Keratinocyte (primary cell): ENCODE measurements at places on chromosomes 1 and 21. TPM values are rescaled to one million over a fixed set of nuclear protein-coding genes. Genes with fewer than 3 reads are reported as not detected.

The NES gene
- 0.01 TPM in 2 of 3 replicates, not detected in the other for polyA plus RNA-seq

GRCh38 chr1:28782011-28782410 is 30.0 kb upstream of the OPRD1 start:
- DNase-seq: no peak

- DNase-seq: no peak
Measured at GRCh38 chr1:94611681-94612475, 70.3 kb upstream of the F3 start.

DNA sequence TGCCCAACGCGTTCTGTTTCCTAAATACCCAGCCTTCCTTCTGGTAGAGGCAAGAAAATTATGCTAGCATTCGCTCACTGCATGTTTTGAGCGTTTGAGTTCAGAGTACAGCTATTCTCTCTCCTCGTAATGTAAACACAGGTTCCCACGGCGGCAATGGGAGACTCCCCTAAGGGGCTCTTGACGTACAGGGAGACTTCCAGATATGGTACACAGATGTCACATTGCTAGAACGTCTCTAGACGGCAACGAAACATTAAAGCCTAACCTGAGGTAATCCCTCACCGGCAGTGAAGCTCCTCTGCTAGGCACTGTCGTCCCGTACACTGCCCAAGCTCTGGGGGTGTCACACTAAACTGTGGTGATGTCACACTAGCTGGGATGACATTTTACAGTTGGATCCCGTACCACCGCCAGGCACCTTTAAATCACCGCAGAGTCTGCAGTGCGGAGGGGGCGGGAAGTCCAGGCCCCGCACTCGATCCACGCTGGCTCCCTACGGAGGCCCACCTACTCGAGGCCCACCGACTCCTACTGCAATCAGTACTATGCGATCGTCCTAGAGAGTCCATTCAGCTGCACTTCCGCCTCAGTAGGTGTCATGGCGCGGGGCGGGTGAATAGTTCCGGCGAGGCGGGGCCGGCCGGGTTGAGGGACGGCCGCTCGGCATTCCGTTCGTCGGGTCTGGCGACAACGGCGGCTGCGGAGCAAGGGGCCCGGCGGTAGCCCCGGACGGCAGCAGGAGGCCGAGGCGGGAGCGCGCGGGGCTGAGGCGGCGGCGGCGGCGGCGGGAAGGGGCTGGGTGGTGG is at the start of gene HIPK1:
Gene HIPK1, plus strand, starts transcription at position 384 of the 809 bp plus-strand sequence.
- no peak for DNase-seq

The TEX38 gene
- polyA plus RNA-seq: not detected in 3 replicates

The SRGAP2 gene
- 11.2 to 12.7 TPM (median 12.5 TPM) in 3 replicates for polyA plus RNA-seq

The RAB25 gene
- 93.4 to 159 TPM (median 106 TPM) in 3 replicates for polyA plus RNA-seq

The SPRR2G gene
- 0.73 to 6.2 TPM (median 3.3 TPM) in 3 replicates for polyA plus RNA-seq

The ST6GALNAC5 gene
- polyA plus RNA-seq: 12.8 to 18.7 TPM (median 14.3 TPM) in 3 replicates

- peak; percentile 48 for DNase-seq
Measured at GRCh38 chr1:225919906-225920305, 4.1 kb downstream of the PYCR2 start.

DNA sequence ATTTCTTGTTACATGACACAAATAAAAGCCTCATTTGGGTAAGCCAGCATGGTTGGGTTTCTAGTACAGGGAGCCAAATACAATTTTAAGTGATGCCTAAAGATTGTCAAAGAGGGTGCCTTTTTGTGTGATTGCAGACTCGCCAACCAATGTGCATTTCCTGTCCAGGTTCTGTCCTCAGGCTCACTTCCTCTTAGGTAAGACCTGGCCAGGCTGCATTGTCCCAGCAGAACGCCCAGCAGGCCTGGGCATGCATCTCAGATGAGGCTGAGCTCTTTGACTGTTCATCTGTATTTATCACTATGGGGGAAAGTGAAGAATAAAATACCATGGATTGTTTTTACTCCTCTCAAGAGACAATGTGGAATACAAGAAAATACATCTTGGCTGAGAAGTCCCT is 49.7 kb downstream of the KCNC4 start:
- DNase-seq: no peak

The SLC2A5 gene
- 0.16 to 1.1 TPM (median 0.77 TPM) in 3 replicates for polyA plus RNA-seq

- no peak for DNase-seq
Measured at GRCh38 chr21:40901691-40902090, 54.7 kb upstream of the DSCAM start.

DNA sequence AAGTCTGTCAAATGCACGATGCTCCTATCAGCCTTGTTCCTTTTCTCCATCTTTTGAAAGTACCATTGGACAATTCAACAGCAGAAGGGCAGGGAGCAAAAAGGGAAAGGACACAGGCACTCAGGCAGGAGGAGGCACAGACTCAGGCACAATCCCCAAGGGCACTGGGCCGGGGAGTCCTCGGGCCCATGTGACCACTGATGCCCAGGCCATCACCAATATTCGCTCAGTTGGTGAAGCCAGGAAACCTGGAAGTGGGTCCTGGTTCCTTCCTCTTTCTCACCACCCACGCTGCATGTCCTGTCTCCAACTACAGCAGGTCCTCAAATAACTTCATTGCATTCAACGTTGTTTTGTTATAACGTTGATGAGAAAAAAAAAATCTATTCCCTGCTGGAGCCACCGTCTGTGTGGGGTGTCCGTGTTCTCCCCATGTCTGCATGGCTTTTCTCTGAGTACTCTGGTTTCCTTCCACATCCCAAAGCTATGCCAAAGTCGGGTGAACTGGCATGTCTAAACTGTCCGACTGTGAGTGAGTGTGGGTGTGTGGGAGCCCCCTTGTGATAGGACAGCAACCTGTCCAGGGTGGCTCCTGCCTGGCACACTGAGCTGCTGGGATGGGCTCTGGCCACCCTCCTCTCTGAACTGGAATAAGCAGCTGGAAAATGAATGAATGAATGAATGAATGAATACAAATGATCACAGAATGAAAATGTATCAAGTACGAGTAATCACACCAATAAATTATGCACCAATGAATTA is 12.5 kb downstream of the NID1 start:
- no peak for DNase-seq

DNA sequence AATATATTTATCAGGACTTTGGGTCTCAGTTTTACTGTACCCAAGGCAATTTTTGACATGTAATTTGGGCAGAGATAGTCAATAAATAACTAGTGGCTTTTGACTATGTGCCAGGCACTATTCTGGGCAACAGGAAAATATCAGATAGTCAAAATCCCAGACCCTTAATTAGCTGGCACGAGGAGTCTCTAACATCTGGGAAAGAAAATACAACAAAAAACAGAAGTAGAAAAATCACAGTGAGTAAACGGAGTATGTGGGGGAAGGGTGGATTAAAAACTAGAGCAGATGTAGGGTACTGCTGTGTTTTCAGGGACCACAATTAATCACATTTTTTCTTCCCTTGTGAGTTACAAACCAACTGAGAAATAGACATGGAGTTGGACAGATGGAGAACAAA is 217.8 kb downstream of the NCAM2 start:
- no peak for DNase-seq

- DNase-seq: no peak
Measured at GRCh38 chr21:34604556-34604955, 10.4 kb downstream of the RCAN1 start.
